NCI-H1417 treated with DMSO at 0.1 percent for 48 hours (cell line): ENCODE measurements at places on chromosomes 1 and 21.

- DNase-seq: no peak
Measured at GRCh38 chr1:23198373-23198772, 18.9 kb downstream of the HTR1D start.

- DNase-seq: no peak
Measured at GRCh38 chr1:65211331-65211730, 63.3 kb downstream of the AK4 start.

DNA sequence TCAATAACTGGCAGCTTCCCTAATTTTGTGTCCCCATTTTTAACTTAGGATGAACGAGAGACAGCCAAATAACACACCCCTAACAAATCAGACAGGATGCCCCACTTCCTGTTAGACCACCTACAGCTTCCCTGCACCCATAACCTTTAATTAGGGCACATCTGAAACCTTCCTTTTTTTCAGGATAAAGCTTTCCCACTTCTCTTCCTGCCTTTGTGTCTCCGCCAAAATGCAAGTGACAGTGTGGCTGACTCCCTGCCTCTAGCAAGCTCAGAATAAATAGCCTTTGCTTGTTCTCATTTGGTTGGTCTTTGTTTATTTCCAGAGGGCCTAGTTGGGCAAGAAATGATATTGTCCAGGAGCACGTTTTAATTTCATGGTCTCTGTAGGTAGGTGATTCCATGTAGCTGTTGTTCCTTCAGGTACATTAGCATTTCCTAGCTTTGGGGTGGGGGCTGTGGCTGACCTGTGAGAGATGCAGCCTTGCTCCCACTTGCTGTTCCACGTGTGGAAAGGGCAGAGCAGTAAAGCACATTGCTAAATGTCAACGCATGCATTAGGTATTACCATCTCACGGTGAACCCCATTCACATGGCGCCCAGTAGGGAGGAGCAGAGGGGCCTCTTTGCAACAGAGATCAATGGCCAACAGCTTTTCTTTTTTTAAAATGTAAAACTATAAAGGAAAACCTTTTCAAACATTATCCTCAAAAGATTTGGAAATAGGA is 154.9 kb downstream of the ST6GALNAC3 start:
- no peak for DNase-seq

DNA sequence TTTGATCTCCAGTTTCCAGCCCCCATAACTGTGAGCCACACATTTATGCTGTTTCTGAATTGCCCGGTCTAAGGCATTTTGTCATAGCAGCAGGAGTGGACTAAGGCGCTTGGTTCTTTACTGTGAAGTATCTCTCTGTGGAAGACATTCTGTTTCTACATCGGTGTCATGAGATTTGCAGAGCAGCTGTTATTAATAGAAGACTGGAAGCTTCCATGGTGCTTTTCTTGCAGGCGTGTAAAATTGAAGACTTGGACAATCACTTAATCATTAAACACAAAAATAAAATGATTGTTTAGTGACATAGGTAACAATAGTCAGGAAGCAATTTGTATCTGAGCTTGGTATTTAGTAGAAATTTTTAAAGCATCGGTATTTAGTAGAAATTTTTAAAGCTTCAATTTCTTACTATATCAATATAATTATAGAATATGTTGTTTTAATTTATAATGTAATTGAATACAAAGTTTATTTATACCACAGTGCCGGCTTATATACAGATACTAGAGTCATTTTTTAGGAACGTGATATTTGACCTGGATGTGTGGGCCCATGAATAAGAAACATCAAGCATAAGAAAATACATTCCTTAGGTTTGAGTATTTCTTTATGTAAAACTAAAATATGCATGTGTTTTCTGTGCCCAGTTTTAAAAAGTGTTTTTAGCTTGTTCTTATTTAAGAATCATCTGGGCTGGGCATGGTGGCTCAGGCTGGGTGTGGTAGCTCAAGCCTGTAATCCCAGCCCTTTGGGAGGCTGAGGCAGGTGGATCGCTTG is 60.6 kb upstream of the COL6A1 start:
- DNase-seq: no peak

GRCh38 chr1:171286032-171286705 is 27.8 kb upstream of the FMO4 start:
- DNase-seq: no peak

DNA sequence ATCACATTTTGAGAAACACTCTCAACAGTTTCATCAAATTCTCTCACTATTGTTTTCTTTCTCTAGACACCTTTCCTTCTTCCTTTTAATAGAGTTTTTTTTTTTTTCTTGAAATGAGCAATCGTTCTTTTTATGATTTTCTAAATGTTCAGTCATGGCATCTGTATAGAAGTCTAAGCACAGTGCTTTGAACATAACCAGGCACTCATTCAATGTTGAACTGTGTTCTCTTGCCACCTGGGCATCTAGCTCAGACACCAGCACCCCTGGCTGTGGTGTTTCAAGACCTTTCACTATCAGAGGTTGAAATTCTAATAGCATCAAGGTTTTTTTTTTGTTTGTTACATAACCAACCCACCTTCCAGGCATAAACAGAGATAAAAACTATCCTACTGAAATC is 96.6 kb downstream of the DNM3 start:
- DNase-seq: no peak

GRCh38 chr1:48710318-48710717 is 66.4 kb downstream of the BEND5 start:
- DNase-seq: no peak

GRCh38 chr21:41092312-41092711 is 75.6 kb upstream of the BACE2 start:
- DNase-seq: no peak

DNA sequence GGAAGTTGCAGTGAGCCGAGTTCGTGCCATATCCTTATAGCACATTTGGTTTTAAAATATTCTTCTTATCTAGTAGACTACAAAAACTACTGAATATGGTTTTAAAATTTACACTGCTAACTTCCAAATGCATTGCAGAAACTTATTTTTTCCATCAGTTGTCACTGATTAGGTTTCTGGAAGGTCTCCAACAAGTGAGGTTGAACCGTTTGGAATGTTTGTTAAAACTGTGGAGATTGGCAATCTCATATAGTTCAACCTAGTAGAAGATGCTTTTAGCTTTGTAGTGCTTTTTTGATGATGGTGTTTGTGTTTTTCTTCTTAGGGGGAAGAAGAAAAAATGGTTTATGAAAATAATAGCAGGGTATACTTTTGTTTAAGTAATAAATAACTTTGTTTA is 12.9 kb downstream of the CENPF start:
- no peak for DNase-seq

- DNase-seq: no peak
Measured at GRCh38 chr1:194062526-194062925, 876.1 kb upstream of the B3GALT2 start.

DNA sequence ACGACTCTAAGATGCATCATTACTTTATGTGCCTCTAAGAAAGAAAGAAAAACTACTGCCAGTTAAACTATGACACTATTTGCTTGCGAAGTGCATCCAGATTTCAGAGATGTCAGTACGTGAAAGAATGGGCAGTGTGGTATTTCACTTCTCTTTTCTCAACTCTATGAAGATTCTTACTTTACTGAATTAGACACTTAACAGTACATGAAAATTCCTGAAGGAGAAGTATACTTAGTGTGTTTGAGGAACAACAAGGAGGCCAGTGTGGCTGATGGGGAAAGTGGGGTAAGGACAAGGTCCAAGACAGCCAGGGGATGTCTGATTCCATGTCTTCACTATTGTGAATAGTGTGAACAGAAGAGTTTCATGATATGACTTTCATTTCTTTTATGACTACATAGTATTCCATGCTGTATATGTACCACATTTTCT is 53.9 kb upstream of the HSD17B7 start:
- DNase-seq: no peak

DNA sequence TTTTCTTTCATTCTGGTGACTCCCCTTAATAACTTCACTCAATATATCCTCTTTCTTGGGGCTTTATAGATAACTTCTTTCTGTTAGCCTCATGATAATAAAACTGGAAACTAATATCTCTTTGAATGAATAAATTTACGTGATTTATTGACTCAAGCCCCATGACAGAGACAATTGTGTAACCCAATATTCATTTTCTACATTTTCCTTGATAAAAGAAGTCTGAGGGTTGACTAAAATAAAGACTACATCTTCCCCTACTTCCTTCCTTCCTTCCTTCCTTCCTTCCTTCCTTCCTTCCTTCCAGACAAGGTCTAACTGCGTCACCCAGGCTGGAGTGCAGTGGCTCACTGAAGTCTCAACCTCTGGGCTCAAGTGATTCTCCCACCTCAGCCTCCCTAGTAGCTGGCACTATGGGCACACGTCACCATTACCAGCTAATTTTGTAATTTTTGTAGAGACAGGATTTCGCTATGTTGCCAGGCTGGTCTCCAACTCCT is 85.1 kb downstream of the CYYR1 start:
- DNase-seq: no peak

DNA sequence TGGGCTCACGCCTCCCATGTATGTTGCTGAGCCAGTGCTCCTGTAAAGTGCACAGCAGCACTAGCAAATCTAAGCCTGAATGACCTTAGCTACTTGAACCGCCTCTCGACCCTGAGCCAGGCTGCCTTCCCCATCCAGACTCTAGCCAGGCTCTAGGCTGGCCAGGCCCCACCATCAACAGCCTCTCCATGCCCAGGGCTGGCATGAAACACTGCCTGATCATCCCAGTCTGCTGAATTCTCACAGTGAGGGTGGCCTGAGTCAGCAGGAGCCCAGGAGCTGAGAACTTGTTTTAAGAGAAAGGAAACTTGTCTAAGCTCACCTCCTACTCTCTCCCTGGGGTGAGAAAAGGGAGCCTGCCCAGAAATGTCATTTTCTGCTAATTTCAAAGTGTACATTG is 733.3 kb downstream of the PTPRU start:
- no peak for DNase-seq

GRCh38 chr1:194959795-194960194 is 1648.4 kb downstream of the KCNT2 start:
- DNase-seq: no peak

DNA sequence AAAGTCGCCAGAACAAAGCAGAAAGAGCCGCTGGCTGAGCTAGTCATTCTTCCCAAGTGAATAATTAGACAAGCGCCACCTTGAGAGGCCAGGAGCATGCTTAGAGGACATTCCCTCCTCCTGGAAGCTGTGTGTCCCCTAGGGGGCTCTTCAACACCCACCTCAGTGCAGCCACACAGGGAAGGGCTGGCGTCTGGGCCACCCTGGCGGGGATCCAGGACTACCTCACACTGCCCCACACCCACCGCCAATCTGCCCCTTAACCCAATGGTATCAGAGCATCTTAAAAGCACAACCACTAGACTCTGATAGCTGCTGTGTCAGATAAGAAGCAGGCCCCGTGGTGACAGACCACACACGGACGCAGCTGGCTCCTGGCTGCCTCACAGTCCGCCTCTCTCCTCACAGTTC is 24.9 kb downstream of the SETD4 start:
- DNase-seq: no peak

- no peak for DNase-seq
Measured at GRCh38 chr1:77927414-77927813, 39.0 kb downstream of the NEXN start.

DNA sequence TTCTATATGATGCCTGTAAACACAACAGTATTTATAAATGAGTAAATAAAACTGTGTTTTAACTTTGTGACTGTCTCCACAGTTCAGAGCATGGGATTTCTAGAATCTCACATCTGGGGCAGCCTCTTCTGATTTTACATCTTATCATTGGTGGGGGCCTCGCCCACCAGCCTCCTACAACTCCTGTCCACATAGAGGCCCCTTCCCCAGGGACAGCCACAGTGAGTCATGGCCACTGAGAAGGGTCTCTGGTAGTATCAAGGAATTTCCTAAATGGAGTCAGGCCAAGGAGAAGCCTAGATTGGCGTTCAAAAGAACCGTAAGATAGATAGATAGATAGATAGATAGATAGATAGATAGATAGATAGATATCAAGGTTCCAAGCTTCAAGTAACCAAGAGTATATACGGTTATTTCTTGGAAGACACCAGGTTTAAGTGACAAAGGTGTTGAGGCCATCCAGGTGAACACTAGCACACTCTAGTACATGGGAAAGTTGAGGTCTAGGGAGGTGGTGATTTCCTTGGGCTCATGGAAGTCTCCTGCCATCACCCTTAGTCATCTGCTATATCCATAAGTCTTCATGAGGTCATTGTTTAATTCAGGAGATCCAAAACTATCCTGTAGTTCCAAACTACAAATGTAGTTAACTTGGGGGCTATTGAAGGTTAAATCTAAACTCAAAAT is 121.6 kb downstream of the SYT2 start:
- no peak for DNase-seq

- DNase-seq: peak; percentile 75
Measured at GRCh38 chr1:116853680-116854402, 55.9 kb upstream of the PTGFRN start.

DNA sequence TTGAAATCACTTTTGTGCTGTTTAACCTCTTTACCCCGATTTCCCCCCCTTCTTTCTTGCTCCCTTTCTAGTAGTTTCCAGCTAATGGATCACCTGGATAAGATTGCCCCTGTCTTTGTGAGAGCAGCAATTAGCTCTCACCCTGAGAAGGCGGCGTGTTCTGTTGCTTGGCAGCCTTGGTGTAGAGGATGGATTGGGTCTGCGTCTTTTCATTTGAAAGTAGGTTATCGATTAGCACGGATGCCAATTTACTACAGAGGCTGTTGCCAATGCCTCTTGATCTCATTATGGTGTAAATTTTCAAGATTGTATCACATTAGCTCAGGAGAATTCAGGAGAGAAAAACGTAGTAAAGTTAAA is 26.4 kb downstream of the KIF26B start:
- no peak for DNase-seq

DNA sequence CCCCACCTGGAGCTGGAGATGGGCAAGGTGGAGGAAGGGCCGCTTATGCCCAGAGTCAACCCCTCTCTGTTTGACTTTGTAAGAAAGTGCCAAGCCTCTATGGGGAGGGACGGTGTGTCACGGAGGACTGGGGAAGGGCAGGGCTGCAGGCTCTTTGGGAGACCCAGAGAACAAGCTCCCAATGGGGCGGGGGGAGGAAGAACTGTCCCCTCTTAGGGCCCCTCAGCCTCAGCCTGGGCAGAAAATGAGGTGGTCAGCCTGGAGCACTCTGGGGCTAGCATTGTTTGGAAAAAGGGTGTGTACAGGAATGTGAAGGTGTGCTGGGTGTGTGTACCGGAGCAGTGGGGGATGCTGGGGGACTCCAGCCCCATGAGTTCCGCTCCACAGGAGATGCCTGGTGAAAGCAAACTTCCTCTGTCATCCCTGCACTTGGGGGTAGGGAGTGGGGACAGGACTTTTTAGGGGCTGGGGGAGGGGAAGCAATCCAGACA is 1.2 kb upstream of the INAVA start:
- no peak for DNase-seq

DNA sequence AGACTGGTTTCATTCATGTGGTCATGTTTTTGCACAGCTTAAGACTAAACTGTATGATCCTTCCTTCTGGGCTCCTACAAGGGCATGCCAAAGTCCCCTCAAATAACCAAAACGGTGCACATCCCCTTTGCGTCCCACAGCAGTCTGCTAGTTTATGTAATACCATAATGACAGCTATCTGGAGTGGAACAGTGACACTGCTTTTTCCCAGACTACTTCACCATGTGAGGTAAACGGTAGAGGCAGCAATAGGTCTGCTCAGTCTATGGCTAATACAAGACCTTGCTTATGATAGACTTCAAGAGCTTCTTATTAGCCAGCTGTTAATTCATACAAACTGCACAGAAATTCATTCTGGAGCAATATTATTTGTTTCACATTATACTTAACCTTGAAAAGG is 395.5 kb downstream of the SMYD3 start:
- DNase-seq: no peak

- no peak for DNase-seq
Measured at GRCh38 chr1:56135069-56135863, 444.1 kb downstream of the PLPP3 start.
